ENCODE measurements at places on chromosomes 4 and X.

GRCh38 chr4:88009871-88010270, 2.4 kb downstream of the PKD2 start:
- no peak for DNase-seq

DNA sequence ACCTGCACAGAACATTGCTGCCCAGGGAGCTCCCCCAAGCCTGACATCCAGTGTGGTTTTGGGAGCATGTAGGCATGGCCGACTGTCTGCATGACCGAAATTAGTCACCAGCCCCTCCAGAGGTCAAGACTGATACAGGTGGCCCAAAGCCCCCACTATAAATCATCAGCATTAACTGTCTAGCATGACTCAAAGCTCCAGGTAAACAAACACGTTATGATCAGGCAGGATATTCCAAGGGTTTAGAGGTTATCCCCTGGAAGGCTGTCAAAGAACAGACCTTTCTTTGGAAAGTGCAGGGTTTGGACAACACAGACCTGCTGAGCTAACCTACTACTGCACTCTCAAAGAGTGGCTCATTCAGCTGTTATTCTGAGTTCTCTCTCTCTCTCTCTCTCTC, 2.1 kb upstream of the FAM9A start:
- no peak for DNase-seq

DNA sequence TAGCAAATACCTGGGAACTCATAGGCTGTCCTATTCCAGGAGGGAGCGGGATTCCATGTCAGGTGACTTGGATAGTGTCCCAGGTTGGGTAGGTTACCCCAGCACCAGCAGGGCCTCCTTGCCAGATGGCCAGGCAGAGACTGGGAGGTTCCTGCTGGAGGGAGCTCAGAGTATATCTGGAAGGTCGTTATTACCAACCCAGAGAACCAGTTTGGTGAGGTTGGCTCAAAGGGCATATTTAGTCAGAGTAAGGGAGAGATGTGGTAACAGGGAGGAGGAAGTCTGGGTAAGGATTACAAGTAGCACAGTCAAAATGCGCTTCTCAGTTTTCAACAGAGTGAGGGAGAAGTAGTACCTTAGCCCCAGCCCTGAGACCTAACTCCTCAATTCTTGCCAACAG, 53.3 kb upstream of the LNX1 start:
- DNase-seq = peak; percentile 82

GRCh38 chr4:69800599-69800998, 40.2 kb upstream of the SULT1B1 start:
- no peak for DNase-seq

DNA sequence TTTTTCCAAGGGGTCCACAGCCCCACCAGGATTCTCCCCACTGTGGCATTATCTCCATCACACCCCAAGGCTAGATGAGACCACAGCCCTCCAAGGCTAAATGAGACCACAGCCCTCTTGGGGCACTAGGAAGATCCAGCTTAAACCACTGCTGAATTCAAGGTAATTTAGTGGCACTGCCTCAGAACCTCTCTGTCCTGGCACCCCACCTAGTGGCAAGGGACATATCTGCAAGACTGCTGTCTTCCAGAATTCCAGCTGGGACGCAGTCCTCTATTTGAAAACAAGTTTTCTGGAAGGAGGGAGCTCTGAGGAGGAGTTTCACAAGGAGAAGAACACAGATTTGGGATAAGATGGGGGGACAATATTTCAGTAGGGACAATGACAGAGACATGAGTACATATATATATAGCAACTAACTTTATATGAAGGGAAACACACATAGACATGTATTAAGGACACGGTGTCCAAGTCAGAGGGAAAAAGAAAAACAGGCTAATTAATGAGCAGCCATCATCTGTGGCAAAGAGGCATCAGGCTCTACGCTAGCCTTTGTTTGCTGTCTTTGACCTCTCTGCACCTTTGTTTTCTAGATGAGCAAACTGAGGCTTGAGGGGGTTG, 9.3 kb downstream of the CETN2 start:
- no peak for DNase-seq

- no peak for DNase-seq
These were observed 10.2 kb downstream of the ADGRL3 start for GRCh38 chr4:61210186-61210939.

DNA sequence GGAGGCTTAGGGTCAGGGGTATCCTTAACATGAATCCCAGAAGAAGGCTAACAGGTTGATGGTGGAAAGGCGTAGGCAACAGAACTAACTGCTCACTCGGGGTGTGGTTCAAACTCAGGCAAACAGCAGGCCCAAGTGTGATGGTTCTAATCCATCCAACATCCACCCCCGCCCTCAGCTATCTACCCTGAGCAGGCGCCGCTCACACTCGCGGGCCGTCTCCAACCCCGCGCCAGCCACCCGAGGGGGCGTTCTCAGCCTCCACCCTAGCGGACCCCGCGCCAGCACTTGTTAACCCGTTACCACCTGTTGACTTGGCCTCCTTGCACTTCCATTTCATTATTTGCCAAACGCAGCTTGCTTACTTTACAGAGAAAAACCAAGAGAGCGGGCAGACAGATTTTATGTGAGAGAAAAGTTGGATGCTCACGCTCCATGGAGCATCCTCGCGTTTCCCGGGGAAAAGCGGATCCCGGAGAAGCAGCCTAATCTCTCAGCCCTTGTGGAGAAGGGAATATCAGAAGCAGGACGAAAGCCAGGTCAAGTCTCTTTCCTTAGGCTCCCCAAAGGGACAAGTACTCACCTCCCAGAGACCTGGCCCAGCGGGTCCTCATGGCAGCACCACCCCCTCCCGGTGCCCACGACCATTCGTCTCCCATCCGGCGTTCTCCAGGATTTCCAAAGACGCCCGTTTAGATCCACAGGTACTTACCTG, 773 bp downstream of the SNCA start:
- DNase-seq = no peak

GRCh38 chrX:136344320-136344719, 43.6 kb downstream of the ADGRG4 start:
- no peak for DNase-seq

DNA sequence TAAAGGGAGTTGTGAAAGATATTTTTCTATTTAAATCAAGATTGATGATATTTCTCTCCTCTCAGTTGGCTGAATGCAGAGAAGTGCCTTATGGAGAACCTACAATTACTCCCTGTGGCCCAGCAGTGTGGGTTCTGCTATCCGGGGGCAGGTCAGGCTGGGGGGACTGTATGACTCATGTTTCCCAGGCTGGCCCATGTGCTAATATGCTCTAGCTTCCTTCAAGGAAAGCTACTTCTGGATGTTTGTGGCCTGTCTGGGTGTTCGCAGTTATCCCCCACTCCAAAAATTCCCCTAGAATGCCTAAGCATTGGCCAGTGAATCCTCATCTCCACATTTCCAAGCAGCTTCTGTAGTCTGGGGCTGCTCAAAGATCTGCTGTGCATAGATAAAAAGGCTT, 58.9 kb upstream of the SPP1 start:
- no peak for DNase-seq

- DNase-seq = no peak
These were observed 1.3 kb downstream of the AFF1 start for GRCh38 chr4:86935853-86936733.

DNA sequence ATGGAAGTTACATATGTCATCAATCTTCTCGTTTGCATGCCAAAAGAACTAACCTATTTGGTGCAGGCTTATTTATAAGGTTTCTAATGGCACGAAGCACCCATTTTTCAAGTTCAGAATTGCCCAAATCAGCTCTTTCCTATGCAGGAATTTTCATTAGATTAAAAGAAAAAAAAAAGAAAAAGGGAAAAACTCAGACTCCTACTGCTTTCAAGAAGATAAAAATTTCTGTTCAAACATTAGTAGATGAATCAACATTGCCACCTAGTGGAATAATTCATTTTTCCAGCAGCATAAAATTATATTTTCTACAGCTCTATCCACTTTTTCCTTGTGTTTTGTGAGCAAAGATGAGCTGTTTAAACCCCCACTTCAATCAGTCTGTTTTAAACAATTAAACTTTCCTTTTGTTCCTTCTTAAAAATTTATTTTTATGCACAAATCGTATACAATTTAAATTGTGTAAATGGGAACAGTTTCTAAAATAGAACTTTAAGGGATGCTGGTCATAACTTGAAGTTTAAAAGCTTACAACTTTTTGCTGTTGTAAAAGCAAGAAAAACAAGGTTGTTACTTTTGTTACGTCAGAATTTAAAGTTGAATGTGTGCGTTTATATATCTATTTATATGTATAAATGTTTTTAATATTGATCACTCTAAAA, 309.9 kb downstream of the ARAP2 start:
- no peak for DNase-seq

GRCh38 chrX:140724736-140725135, 15.2 kb downstream of the LINC00632 start:
- DNase-seq = no peak

DNA sequence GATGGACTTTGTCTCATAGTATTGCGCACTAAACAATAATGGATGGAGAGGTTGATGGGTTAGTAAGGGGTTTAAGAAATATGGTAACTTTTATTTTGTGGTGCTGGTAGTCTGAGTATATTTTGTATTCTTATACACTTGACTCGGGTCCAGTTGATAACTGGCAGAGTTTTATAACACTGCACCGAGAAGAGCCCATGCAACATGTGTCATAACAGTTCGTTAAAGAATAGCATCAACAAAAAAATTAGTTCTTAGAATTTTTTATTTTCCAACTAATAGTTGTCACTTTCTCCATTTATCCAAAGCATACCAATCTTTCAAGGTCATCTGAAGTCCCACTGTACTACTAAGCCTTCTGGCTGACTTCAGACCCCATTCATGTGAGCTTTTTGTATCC, 175.1 kb downstream of the SOWAHB start:
- no peak for DNase-seq

DNA sequence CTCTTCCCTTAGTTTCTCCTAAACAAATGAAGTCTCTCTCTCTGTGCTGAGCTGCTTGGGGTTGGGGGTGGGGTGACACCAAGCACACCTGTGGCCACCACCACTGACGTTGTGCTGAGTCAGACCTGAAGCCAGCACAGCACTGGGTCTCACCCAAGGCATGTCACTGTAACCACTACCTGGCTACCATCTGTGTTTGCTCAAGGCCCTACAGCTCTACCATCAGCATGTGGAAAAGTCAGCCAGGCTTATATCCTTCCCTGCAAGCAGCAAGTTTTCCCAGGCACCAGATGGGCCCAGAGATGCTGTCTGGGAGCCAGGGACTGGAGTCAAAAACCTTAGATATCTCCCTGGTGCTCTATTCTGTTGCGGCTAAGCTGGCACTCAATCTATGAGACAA, 6.9 kb downstream of the CXCL10 start:
- DNase-seq = no peak

DNA sequence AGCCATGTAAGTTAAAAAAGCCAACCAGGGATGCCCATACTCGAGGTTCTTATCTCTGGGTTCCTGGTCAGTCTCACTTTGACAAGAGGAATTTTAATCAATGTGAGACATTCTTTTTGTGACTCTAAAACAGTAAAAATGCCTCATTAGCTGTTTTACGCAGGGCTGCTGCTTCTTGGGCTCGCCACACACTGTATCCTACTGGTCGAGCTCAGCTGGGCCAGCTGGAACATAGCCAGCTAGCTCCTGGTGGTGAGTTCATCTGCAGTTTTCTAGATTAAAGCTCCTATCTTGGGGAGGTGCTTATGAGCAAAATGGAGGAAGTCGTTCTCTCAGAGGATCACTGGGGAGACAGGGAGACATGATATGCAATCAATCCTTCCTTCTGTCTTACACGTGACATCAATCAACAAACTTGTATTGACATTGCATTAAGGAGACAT, 55.9 kb upstream of the LEF1 start:
- DNase-seq = no peak

- no peak for DNase-seq
These were observed 298.7 kb upstream of the CLNK start for GRCh38 chr4:10983268-10983667.

- no peak for DNase-seq
These were observed 20.7 kb downstream of the PARM1 start for GRCh38 chr4:74953647-74954046.

DNA sequence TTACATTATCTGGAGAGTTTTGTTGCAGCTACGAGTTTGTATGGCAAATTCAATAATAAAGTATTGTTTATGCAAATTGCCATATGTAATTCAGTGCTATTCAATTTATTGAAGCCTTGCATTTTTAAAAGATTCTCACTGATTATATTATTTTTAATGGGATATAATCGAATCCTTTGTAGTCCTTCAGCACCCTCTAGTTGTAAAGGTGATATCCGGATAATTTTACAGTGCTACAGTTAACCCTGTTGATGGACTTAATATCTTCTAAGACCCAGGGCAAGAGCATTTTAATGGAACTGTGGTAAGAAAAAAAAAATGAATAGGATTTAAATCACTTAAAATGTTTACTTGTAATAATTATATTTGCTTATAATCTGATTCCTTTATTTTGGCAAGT, 48.5 kb upstream of the GRIA2 start:
- no peak for DNase-seq

DNA sequence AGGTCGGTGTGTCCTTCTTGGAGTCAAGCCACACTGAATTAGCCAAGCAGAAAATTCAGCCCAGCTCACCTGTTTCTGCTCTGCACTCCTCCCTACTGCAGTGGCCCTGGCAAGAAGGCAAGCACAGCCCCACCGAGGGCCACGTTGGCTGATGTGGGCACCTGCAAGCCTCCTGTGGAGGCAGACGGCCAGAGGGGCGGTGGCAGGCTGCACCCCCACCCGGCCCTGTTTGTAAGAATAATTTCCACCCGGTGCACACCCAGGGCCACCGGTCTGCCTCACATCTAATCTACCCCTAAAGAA, 18.8 kb downstream of the PPP2R2C start:
- DNase-seq = no peak

DNA sequence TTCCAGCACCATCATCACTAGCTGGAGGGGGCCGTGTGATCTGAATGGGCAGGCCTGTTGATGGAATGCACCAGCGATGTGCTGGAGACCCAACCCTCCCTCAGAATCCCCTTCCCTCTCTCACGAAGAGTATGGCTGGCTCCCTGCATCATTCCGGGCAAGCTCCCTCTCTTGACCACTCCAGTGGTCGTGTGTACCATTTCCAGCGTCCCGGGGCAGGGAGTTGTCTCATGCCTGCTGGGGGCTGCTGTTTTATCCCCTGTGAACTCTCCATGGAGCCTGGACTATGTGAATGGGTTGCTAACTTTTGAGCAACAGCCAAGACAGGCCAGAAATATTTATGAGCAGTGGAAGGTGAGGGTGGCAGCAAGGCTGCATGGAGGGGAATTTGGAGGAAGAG, 8.1 kb downstream of the CSAG1 start:
- DNase-seq = no peak

- no peak for DNase-seq
These were observed 109.6 kb downstream of the ANXA3 start for GRCh38 chr4:78661086-78661690.

DNA sequence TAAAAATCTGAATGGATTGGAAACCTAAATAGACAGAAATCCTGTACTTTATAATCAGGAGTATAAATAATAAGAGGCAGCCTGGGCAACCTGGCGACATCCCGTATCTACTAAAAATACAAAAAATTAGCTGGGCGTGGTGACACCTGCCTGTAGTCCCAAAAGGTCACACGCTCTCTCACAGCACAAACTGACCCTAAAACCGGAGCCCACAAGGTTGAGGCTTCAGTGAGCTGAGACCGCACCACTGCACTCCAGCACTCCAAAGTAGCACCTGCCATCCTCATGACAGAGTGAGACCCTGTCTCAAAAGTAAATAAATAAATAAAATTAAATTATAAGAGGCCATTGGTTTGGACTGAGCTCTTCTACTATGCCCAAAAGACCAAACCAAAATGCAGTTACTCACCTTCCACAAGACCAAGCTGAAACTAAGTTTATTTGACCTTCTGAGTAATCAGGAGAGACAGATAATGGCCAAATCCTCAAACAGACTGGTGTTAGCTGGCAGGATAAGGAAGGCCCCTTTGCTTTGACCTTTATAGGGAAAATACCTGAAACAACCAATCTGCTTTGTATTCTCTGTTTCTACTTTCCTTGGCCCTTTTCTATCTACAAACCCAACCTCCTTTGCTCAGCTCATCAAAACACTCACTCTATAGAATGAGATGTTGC, 3.2 kb upstream of the GRSF1 start:
- no peak for DNase-seq

All from breast epithelium (tissue), 4 donors.